ENCODE measurements at places on chromosomes 11 and 22.

- no peak for DNase-seq
Observed at GRCh38 chr11:116997071-116997470, 101.2 kb downstream of the SIK3 start.

DNA sequence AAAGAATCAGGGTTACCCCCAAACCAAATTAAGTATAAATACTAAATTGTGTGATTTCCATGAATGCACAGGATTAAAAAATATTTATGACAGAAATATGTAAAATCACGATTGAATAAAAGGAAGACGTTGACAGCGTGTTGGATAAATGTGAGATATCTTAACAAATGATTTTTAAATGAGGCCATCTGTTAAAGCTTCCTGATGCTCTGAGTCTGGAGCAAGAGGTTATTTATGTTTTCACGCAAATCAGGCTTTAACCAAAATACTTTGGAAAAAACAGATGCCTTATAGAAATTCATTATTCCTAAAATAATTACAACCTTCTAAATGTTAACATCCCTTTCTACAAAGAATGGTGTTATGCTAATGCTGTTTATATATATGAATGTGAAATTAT lies 123.3 kb downstream of the PAX6 start:
- DNase-seq = no peak

DNA sequence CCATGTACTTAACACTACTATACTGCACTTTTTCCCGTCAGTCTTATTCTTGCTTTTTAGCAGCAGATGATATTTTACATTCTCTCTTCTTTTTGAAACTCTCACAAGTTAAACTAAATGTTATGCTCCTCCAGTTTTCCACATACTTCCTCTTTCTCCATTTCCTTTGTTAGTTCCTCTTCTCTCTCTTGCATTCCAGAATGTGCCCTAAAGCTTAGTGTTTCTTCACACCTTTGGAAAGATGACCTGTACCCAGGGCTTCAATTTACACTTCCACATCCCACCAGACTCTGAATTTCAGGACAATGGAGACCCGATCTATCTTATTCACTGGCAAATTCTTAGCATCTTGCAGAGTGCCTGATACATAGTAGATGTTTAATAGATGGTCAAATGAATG lies 51.8 kb downstream of the APIP start:
- no peak for DNase-seq

DNA sequence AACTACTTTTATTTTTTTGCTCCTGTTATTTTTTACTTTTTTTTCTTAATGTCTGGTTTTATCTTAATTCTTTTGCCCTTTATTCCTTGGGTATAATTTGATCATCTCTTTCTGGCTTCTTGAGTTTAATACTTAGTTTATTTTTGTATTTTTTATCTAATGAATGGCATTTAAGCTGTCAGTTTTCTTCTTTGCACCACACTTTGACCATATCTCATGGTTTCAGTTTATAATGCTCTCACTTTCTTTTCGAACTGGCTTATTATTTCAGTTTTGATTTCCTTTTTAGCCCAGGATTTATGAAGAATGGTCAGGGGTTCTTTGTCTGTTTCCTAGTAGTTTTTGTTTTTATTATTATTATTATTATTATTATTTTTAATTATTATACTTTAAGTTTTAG lies 48.3 kb downstream of the QSER1 start:
- no peak for DNase-seq

DNA sequence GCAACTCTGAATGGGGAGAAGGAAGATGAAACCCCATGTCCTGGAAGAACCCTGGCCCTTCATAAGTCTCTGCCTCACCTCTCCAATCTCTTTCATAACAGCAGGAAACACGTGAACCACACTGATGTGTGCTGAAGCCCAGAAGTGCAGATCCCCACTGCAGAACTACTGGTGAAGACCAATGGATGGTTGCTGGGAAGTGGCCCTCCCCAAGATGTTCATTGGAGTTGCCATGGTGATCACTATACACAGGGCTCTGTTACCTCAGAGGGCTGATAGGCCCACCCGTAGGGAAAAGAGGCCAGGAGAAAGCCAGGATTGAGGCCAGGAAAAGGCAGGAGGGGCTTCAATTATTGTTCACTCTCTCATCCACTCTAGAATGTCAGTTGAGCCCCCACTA lies 11.6 kb downstream of the TST start:
- DNase-seq = no peak

Measured in iris pigment epithelial cell (primary cell).